ENCODE measurements at places on chromosomes 12 and 14.

- peak; percentile 94 for DNase-seq
Measured at GRCh38 chr12:6961278-6961694, 9.2 kb downstream of the PHB2 start.

DNA sequence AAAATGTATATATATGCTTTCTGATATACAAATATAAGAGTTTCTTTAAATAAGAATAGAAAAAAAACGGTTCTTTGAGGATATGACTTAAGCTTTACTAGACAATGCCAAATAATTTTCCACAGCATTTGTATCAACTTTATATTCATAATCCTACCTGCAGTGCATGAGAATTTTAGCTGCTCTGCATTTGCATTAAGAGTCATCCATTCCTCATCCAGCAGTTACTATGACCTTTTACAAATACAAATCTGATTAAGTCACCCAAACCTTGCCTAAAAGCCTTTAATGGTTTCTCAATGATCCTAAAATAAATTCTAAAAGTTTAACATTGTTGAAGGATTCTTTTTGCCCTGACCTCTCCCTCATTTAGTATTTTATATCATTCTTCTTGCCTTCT lies 116.5 kb downstream of the MGAT4C start:
- DNase-seq: no peak

GRCh38 chr12:100553936-100554335 lies 19.5 kb upstream of the GAS2L3 start:
- no peak for DNase-seq

- no peak for DNase-seq
Measured at GRCh38 chr12:126879842-126880241, 1387.1 kb upstream of the TMEM132C start.

DNA sequence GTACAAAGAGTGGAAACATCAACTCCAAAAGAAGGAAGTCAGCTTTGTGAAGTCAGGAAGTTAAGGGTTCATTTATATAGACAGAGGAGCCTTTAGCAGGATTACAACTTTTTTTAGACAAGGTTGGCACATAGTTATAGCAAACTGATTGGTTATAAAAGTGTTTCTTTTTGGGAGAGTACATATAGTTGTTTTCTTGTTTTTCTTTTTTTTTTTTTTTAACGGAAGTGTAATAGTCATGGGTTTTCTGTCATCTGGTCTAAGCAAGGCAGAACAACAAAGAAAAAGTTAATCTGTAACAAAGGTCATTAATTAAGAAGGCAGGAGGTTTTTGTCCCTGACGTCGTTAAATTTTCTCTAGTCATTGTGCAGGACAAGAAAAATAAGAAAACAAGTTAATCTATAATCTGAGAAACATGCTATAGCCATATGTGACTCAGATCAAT lies 13.0 kb upstream of the MFAP5 start:
- no peak for DNase-seq

- no peak for DNase-seq
Measured at GRCh38 chr14:105554523-105554922, 28.1 kb downstream of the TMEM121 start.

- no peak for DNase-seq
Measured at GRCh38 chr14:44530475-44530874, 23.4 kb upstream of the FSCB start.

DNA sequence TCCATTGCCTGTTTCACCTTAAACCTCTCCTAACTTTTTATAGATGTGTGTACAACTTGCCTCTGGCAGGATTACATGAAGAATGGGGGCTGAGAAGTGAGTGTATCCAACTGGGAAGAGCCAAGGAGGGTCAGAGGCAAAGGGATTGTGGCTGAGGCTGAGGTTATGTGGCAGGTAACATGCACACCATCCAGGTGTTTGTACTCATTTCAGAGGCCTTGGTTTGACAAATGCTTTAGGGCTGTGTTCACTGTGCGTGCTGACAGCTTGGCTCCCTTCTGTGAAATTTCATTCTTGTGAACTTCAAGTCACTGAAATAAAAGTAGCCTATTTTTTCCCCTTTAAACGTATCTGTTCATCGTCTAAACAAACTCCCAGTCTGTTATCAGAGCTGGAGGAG lies 47.7 kb downstream of the ANO6 start:
- no peak for DNase-seq

DNA sequence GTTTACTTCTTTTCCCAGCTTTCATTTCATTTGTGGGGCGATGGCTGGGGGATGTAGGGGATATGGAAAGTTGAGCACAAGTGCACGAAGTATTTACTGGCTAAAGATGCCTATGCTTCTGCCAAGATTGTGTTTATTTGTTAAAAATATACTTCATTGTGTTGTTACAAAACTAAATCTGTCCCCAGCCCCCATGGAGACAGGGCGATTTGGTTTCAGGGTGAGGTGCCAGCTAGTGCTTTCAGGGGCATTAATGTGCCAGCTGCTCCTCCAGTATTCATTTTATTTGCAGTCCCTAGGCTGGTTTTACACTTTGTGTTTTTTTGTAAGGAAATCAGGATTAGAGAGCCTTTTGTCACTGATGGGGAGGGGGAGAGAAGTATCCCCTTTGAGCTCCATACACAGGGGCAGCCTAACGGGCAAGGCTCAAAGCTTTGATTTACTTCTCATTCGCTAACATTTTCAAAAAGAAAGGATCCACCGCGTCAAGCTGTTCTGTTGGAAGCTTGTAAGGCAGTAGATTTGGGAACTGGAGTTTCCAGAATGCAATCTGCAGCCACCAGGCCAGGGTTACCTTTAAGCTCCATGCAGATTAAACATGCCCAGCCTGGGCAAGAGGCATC lies 198.7 kb upstream of the PLEKHG7 start:
- no peak for DNase-seq

DNA sequence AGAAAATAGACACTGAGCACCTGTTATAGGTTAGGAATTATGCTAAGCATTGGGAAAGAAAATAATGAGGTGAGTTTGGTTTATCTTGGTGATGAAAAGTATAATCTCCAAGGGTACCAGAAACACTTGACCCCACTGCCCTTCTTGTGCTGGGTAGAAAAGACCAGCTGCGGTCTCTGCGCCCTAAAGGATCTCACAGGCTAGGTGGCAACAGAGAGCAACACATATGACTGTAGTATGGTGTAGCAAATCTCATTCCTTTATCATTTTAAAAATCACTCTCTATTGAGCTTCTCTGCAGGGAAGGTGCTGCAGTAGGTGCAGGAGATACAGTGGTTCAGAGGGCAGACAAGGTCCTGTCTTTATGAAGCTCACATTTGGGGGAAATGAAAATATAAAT lies 26.1 kb downstream of the NRXN3 start:
- DNase-seq: no peak

DNA sequence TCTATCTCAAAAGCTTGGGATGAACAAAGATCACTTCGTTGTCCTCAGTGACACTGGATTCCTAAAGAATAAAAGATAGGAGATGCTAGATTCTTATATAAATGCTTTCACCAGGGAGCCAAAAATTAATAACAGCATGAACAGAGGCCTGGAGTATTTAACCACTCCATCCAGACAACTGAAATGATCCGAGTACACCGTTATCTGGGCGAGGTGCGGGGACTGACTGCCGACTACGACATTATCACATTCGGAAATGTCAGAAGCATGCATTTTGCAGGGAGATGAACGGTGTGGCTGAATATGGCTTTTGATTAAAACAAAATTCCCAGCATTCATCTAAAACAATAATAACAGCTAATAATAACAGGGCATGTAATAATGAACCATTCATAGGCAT lies 56.6 kb downstream of the TRPV4 start:
- DNase-seq: no peak

DNA sequence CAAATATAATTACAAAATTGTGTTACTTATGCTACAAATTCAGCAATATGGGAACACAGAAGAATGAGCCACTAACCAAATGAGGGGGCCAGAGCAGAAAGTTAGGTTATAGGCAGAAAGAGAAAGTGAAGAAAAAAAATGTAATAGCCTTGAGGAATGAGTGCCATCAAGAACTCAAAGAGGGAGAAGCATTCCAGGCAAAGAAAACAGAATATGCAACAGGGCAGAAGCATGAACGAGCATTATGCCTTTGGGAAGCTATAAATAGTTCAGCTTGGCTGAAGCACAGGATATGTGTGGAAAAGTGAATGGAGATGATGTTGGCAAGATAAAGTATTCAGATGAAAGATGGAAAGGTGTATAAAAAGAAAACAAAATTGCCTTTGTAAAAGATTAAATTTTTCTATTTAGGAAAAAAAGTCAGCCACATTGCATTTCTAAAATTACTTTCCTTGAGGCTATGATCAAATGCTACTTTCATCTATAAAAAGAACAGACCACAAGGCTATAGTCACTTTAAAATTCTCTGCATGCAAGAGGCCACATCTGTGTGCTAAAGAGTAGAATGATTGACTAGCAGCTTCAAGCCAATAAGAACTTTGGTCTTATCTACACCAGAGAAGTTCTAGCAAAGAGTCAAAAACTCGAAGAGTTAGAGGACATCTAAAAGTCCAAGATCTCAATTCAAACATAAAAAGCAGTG lies 193.6 kb upstream of the GARIN6 start:
- DNase-seq: no peak

- no peak for DNase-seq
Measured at GRCh38 chr14:22877000-22877501, 5.5 kb downstream of the LRP10 start.

DNA sequence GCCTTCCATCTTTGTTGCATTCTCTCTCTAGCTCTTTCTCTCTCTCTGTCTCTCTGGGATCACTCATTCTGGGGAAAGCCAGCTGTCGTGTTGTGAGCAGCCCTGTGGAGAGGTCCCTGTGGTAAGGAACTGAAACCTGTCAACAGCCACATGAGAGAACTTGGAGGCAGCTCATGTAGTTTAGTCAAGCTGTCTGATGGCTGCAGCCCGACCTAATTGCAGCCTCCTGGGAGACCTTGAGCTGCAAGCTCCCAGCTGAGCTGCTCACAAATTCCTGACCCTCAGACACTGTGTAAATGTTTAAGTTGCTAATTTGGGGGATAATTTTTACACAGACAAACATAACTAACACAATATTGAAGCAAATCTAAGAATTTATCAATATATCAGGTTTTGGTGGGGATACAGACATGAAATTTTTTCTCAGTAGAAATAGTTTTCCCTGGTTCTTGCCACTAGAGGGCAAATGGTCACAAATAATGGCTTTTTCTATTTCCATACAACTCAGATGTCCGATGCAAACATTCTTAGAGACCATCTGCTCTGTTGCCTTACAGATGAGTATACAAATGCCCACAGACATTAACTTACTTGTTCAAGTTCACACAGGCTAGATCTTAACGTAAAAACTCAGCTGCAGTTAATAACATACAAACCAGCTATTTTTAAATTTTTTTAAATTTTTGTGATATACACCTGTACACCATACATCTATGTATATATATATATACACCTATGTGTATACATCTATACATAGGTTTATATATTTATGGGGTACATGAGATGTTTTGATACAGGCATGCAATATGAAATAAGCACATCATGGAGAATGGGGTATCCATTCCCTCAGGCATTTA lies 15.5 kb upstream of the KRR1 start:
- DNase-seq: peak; percentile 18

DNA sequence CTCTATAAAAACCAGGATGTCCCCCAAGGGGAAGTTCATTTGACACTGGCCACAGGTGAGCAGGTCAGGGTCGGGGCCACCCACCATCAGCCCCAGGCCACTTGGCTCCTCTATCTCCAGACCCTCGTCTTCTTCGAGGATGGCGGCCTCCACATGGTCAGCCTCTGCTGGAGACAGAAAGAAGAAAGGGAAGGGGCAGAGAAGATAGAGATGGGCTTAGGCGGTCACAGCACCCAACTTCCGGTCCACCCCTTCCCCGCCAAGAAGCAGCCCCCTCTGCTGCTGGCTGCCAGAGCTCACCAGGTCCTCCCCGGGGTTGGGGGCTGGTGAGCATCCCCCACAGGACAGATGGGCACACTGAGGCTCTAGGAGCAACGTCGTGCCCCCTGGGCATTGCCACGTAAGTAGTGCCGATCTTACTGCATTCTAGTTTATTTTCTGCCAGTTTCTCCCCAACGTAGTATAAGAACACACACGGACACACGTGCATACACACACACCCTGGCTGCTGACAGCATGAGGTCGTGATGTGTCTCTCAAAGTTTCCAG lies 14.2 kb downstream of the BCL11B start:
- DNase-seq: peak; percentile 30

DNA sequence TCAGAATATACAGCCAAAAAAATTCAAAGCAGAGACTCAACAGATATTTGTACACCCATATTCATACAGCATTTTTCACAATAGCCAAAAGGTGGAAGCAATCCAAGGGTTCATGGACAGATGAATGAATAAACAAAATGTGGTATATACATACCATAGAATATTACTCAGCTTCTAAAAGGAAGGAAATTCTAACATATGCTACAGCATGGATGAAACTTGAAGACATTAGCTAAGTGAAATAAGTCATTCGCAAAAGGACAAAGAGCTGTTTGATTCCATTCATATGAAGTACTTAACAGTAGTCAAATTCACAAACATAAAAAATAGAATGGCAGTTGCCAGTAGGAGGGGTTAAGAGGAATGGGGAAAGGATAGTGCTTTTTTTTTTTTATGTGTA lies 91.8 kb upstream of the ARID2 start:
- DNase-seq: no peak

- no peak for DNase-seq
Measured at GRCh38 chr14:96975116-96975515, 177.9 kb downstream of the VRK1 start.

GRCh38 chr12:93273834-93274564 lies 103.7 kb upstream of the NUDT4 start:
- no peak for DNase-seq

DNA sequence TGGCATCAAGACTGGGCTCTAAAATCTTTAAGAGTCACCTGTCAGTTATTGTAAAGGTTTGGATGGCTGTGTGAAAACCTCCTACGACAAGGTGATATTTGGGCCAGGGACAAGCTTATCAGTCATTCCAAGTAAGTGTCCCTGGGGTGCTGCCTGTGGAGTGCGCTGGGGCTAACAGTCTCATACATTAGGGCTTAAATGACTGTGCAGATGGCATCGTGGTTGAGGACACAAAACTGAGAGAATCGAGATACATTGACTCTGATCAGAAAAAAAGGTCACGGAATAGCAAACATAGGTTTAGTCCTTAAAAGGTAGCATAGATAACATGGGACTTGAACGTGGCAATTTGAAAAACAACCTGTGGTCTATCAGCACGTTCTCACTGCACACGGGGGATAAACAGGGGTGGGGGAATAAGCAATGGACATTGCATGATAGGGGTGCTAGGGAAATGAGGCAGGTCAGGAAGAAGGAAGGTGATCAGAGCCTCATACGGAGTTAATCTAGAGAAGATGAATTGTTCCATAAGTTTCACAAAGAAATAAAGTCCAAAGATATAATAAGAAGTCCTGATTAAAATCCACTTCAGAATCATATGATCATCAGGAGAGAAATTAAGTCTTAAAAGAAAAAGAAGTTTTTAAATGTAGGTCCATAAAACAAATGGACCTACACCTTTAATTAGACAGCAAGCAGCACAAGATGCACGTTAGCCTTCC lies 100.3 kb downstream of the DAD1 start:
- no peak for DNase-seq

Measured in stimulated activated CD4-positive, alpha-beta T cell treated with anti-CD3 and anti-CD28 coated beads, Interleukin-2, amount 100 ng/mL, for 24 hours (primary cell).